Vagina (tissue), 2 donors: ENCODE measurements at places on chromosomes 4 and X.

DNA sequence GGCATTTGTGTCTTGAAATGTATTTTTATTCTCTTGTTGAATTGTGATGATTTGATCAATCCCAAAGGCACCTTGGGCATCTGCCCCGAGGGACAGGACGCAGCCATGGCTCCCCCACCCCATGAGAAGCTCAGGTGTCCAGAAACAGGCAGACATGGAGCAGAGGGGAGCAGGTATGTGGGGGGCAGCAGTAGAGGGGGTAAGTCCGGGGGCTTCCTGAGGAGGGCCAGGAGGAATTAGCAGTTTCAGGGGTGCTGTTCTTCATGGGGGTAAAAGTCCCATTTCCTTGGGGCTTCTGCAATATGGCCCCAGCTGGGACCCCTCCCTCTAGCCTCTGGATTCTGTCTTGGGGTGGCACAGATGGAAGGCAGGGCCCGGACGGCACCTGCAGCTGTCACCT is 67.0 kb upstream of the HMX1 start:
- no peak for DNase-seq

DNA sequence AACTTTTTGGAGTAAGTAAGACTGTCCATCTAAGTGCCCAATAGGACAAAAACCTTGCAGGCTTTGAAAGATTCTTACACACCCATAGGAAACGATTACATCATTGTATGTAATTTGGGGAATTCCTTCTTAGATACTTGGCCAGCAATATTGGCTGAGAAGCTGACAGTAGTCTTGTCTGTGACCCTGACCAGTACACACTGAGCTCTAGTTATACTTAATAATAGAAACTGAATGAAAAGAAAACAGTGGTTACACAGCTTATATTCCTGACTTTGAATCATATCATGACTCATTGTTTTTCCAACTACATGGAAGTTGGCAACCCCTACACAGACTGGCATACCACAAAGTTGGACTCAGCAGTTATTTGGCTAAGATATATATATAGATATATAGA is 7.1 kb upstream of the TLR2 start:
- DNase-seq, result no peak

DNA sequence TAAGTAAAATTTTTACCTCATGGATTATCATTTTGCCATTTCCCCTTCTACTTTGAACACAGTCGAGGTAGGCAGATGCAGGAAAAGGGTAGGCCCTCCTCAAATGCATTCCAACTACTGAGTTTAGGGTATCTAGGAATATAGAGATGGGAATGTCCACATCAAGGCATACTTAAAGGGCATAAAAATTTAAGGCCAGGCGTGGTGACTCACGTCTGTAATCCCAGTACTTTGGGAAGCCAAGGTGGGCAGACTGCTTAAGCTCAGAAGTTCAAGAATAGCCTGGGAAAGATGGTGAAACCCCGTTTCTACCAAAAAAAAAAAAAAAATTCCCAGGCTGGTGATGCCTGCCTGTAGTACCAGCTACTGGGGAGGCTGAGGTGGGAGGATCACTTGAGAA is 146.5 kb downstream of the PDGFC start:
- DNase-seq, result no peak

GRCh38 chr4:182089326-182089725 is 153.9 kb upstream of the TENM3 start:
- no peak for DNase-seq

- no peak for DNase-seq
Measured at GRCh38 chrX:11059933-11060332, 51.2 kb upstream of the HCCS start.

DNA sequence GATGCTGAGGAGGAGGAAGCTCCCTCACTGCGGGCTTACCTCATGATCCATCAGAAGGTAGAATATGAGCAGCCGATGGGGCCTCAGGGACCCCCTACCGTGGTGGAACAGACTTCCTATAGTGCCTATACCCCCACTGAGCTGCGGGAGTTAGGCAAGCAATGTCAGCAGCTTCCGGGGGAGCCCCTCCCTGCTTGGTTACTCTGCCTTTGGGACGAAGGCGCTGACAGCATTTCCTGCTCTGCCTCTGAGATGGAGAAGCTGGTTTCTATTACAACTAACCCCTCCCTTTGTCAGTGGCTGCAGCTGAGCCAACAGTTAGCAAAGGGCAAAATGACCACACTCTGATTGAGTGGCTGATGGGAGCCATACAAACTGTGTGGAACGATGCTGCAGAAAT is 430.7 kb downstream of the IDS start:
- DNase-seq, result no peak

- DNase-seq, result no peak
Measured at GRCh38 chrX:20455001-20455400, 188.3 kb upstream of the RPS6KA3 start.
